ENCODE measurements at places on chromosomes 13 and 19. TPM values are rescaled to one million over a fixed set of nuclear protein-coding genes. Genes with fewer than 3 reads are reported as not detected.

Gene LILRA1
- not detected for total RNA-seq

Gene LRG1
- total RNA-seq: under 0.01 TPM

Gene SYT5
- not detected for total RNA-seq

Gene IFNL1
- total RNA-seq: not detected

Gene NKPD1
- under 0.01 TPM for total RNA-seq

Gene SBK2
- total RNA-seq: not detected

Gene TGFBR3L
- 1.3 TPM for total RNA-seq

Gene MUC16
- total RNA-seq: not detected

Gene ATP4B
- total RNA-seq: not detected

Gene SLC6A16
- under 0.01 TPM for total RNA-seq
